ENCODE measurements at places on chromosomes 1 and 21.
A peak's percentile ranks its signal among the peaks of the same experiment; 100 is the strongest.

- peak; percentile 72 for DNase-seq
These were observed at the start of gene PEA15 for GRCh38 chr1:160205242-160206035. TSS of gene PEA15 (plus strand) at chr1:160205384. CDS start at chr1:160211545, 6,161 bp downstream.

DNA sequence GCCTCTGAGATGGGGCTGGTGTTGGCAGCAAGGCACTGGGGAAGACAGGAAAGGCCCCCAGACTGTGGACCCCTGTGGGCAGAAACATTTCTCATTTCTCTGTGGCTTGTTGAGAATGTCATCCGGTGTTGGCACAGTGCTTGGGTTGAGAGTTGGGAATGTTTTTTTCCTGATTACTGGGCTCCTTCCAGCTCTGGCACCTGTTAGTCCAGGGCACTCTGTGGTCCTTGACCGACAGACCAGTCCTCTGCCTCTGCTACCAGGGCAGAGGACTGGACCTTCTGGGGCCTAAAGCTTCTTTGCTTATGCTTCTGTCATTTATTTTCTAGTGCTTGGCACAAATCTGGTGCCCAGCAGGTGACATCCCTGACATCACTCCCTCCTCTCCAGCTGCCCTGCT lies 4.8 kb upstream of the SPRR5 start:
- no peak for DNase-seq

DNA sequence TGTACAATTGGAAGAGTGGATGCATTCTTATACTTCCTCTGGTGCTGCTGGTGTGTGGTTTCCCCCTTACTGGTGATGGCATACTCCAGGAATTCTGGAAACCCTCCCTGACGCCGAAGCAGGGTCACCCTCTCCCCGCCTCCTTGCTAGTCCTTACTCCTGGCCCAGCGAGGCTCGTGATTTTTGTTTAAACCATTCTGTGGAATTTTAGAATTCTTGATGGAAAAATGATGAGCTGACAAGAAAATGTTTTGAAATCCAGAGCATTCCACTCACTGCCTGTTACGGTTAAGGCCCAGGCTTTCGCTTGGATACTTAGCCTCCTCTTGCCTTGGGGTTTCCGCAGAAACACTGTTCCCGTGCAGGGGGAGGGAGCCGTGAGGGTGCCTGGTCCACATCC lies 41.1 kb downstream of the IL6R start:
- DNase-seq, result no peak

- DNase-seq, result no peak
These were observed 40.6 kb downstream of the EEIG2 start for GRCh38 chr1:108600504-108600903.

DNA sequence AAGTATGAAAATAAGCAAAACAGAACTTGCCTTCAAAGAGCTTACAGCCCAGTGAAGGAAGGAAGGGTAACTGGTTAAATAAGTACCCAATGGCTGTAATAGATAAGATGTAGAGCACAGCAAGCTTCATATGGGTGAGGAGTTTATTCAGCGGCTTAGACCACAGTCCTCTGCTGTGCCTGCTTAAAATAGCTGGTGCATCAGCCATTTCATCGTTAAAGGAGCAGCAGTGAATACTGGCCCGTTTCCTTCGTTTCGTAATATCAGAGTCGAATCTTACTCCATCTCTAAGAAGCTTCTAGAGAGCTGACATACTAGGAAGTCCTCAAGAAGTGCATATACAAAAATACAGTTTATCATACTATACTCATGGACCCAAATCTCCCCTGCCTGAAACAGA lies 286.5 kb downstream of the NFIA start:
- DNase-seq, result no peak

DNA sequence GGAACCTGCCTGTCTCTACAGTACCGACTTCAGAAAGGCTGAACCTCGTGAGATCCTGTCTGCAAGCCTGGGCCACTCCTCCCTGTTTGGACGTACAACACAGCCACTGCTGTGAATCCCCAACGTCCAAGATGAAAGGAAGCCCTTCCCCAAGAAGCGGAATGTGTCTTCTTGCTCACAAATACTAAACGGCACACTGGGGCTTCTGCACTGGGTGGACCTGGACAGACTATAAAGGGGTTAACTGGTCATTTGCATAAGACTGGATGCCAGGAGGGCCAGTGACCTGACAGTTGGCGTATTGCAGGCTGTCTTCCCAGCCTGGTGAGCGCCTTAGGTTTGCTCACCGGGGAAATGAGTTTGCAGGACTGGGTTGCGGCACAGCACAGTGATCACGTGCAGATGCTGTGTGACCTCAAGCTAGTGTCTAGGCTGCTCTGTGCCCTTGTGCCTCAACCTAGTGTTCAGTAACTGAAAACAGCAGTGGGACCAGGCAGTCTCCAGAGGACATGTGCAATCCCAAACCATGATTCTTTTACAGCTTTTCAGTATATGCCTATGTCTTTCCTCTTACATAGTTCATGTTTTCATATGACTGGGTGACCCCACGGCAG lies 19.5 kb upstream of the AJAP1 start:
- DNase-seq, result no peak

GRCh38 chr21:42534421-42535378 lies 21.0 kb downstream of the SLC37A1 start:
- DNase-seq, result no peak

DNA sequence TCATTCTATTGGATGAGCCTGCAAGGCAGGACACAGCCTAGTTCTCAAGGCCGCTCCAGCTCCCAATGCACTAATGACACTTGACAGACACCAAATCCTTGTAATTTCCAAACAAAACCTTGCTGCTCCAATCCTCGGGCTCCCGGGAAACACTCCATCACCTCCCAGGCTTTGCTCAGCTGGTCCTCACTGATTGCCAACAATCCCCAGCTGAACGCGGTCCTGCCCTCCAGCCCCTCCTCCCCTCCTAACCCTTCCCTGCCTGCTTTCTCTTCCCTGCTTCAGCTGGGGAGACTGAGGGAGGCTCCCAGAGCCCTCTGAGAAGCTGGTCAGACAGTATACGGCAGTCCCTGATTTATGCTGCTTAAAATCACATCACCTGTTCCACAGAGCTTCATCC lies 114.4 kb upstream of the TNR start:
- no peak for DNase-seq

DNA sequence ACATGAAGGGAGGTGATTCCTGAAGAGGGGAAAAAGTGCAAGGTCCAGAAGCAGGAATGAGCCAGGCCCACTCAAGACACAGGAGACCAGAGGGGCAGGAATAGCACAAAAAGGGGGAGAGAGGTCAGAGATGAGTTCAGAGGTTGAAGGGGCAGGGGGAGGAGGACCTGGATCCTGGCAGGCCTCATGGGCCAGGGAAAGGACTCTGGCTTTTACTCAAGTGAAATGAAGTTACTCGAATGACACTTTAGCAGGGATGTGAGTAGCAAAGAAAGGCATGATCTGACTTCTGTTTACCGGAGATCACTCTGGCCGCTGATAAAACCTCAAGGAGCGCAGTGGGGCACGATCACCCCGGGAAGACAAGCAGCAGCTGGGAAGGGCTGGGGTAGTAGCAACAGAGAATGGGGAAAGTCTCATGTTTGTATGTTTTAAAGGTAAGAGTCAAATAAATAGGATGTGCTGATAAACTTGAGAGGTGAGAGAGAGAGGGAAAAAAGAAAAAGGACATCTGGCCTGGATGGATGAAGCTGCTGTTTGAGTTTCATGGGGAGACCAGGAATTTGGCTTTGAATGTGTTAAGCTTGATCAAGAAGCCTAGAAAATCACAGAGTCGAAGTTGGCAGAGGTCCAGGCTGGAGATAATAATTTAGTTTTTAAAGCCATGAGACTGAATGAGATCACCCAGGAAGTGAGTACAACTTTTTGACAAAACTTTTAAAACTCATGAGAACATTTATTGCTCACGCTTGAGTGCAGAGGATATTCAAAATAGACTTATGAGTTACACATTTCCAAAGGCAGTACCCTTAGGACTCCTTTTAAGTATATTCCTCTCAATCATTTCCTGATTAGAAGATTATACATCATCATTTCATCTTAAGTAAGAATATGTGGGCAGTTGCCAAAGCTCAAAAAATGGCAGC lies 156.0 kb downstream of the RERE start:
- peak; percentile 62 for DNase-seq

GRCh38 chr21:16583556-16583955 lies 853.8 kb downstream of the USP25 start:
- DNase-seq, result no peak

GRCh38 chr1:63969441-63969901 lies 195.7 kb downstream of the ROR1 start:
- no peak for DNase-seq

DNA sequence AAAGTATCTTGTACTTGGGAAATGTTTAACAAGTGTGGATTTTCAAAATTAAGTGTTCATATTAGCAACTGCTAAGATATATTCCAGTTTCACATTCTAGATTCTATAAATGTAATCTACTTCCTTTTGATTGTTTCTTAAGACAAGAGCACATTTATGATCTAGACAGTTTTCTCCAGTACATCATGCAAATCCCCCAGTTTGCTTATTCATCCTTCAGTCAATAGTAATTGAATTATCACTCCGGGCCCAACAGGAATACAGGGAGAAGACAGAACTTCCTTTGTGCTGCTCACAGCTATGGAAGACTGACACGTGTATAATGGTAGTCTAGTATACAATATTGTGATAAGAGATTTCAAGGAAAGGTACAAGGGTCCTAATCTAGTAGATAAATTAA lies 14.5 kb downstream of the PLA2G4A start:
- DNase-seq, result no peak

- DNase-seq, result no peak
These were observed 1.5 kb downstream of the FPGT start for GRCh38 chr1:74199504-74199903.

DNA sequence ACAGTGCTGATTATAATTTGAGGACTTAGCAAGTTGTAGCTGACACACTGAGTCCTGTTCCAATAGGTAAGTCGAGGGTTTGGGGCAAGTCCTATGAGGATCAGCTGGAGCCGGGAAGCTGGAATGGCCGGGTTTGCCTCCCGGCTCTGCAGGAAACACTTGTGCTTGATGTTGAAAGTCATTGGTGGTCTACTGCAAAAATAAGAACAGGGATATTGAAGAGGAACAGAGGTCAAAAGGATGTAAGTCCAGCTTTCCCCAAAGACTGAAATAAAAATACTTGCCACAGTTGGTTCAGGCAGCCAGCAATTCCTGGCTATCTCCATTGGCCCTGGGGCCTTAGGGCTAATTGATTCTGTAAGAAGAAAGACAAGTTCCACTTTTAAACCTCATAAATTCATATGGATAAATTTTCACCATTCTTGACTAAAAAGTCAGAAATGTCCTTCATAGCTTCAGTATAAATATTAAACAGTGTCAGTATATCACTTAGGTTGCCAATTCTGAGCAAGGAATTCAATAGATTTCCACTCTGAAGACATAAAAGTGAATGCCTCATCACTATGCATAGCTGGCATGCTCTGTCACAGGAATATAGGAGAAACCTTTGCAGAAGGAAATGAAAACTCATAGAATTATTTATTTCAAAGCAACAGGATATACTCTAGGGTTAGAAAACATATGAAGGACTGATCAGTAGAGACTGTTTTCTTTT lies 165.2 kb downstream of the AK5 start:
- DNase-seq, result no peak

GRCh38 chr1:247300491-247301175 lies 31.0 kb downstream of the ZNF496 start:
- no peak for DNase-seq

DNA sequence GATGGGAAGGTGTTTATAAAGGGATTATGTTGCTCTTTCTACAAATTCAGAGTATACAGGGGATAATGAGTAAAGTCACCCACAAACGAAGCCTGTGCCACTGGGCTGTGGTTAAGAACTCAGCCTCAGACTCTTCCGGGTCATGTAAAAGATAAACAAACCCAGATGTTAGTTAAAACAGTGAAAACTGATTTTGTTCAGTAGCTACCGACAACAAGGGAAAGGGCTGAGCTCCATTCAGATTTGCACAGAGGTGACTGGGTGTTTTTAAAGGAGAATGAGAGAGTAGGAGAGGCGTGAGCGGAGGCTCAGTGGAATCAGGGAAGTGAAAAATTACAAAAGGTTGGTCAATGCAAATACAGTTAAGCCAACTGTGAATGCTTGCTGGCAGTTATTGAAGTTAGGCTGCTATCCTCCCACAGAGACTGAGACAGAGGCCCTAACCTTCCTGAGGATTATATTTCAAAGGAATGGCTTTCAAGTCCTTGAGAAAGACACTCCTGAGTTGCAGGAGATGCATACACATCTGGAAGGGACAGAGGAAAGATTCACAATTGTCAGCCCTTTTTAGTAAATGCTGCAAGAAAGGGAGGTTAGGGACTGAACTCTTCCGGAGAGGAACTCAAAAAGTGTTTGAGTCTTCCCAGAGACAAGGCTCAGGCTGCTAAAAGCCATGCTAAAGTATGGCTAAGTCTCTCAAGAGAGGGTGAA lies 29.9 kb upstream of the SAMD13 start:
- DNase-seq, result no peak

- DNase-seq, result no peak
These were observed 38.7 kb downstream of the ANKRD13C start for GRCh38 chr1:70315782-70316181.

DNA sequence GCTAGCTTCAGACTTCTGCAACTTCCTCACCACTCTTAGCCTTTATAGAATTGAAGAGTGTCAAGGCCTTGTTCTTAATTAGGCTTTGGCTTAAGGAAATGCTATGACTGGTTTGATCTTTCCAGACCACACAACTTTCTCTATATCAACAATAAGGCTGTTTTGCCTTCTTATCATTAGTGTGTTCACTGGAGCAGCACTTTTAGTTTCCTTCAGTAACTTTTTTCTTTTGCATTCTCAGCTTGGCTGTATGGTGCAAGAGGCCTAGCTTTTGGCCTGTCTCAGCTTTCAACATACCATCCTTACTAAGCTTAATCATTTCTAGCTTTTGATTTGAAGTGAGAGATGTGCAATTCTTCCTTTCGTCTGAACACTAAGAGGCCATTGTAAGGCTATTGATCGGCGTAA lies 8.6 kb downstream of the PRKACB start:
- no peak for DNase-seq

GRCh38 chr1:97745912-97746311 lies 174.9 kb downstream of the DPYD start:
- DNase-seq, result no peak

DNA sequence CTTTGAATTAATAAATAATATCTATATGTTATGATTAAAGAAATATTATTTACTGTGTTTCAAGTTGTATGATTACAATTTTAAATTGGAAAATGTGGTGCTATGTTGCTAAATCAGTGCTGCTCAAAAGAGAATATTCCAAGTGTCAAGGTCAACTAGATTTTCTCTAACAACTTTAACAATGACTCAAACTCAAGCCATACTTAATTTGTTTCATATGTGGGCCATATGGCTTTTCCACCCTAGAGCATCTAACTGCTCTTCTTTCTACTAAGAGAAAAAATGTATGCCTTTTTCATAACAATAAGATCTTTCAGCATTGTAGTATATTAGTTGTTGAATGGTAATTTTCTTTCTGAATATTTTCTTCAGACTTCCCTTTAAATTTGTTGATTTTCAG lies 8.3 kb upstream of the SYT14 start:
- DNase-seq, result no peak

- no peak for DNase-seq
These were observed 169.1 kb upstream of the SYT6 start for GRCh38 chr1:114322734-114323133.

- peak; percentile 50 for DNase-seq
These were observed 3.7 kb downstream of the TCHH start for GRCh38 chr1:152111515-152111968.

Measured in stimulated activated CD4-positive, alpha-beta T cell treated with anti-CD3 and anti-CD28 coated beads, Interleukin-2, amount 100 ng/mL, for 24 hours (primary cell).